Activated T-helper 2 cell treated with anti-CD3 and anti-CD28 coated beads, Interferon-gamma antibody, Interleukin-2, Interleukin-4, amounts not matched to agents 10 μg/mL and 5 μg/mL and 100 μg/mL, durations not matched to agents 14 hours and 24 hours and 36 hours (primary cell): ENCODE measurements at places on chromosomes 2 and 18. TPM values are rescaled to one million over a fixed set of nuclear protein-coding genes. Genes with fewer than 3 reads are reported as not detected.

The GYPC gene
- total RNA-seq = 119 and 128 TPM in 2 replicates

The SLC9A4 gene
- total RNA-seq = 0.09 TPM in 2 replicates

The ATP6V1B1 gene
- total RNA-seq = not detected in 2 replicates

The PDCD1 gene
- 42.0 and 44.7 TPM in 2 replicates for total RNA-seq

The CDK15 gene
- total RNA-seq = not detected in 2 replicates

The ST8SIA5 gene
- total RNA-seq = 0.05 and 0.39 TPM in 2 replicates

The CRIM1 gene
- 12.4 and 12.8 TPM in 2 replicates for total RNA-seq

DNA sequence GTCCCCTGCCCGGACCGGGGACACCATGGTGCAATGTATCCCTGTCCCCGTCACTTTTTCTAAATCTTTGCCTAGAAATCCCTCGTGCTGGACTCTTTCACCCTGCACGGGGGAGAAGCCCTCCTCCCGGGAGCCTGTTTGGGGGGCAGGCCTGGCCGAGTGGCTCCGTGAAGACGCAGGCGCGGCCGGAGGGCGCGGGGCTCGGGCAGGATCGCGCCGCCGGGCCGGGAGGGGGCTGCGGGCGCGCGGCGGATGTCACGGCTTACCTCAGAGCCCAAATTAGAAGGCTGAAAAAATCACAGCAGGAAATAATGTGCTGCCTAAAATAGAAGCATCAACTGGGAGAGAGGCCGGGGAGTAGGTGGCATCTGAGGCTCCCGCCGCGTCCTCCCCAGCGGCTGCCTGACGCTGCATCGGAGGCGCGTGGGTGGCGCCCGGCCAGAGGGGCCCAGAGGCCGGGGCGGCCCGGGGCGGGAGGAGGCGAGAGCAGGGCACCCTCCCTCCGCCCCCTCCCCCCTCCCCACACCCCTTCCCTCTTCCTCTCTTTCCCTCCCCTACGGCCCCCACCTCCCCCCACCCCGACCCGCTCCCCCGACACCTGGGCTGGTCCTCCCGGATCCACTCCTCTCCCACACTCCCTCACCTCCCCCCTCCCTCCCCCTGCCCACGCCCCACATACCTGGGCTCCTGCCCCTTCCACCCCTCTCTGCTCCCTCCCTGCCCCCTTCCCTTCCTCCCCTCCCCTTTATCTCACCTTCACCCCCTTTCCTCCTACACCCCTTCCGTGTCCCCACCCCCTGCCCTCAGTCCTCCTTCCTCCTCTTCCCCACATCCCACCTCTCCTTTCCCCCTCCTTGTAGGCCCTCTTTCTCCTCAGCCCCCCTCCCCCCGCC, 51.9 kb downstream of the SLC4A1AP start:
- DNase-seq = no peak

DNA sequence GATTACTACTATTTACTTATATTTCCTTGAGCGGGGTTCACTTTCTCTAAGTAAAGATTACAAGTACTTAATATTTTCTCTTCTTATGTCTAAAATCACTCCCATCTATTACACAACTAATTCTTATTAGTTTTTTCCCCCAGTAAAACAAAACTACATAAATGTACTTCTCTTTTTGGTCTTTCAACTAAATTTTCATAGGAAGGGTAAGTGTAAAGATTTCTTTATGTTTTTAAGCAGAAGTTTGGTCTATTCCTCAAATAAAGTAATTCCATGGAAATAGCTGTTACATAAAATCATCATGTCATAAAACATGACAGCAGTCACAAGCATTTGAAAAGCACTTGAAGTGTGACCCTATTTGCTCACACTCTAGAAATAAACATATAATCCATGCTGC, 249.0 kb downstream of the ZEB2 start:
- DNase-seq = no peak

GRCh38 chr2:115162494-115163293, 720.3 kb downstream of the DPP10 start:
- no peak for DNase-seq

DNA sequence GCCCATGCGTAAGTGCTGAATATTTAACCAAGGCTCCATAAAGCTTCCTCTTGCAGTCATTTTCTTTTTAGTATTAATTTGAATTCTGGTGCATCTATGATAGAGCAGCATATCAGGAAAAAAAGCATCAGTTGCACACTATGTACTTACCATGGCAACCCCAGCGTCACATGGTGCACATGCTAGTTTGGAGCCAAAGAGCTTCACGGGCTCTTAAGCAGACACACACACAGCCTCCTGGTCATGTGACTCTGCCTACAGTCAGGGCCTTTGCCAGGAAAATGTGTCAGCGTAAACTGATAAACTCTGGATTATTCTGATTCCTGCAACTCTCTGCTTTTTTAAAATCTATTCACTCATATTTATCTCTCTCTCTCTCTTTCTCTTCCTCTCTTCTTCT, 30.2 kb downstream of the NYAP2 start:
- DNase-seq = no peak

- no peak for DNase-seq
These were observed 106.0 kb downstream of the UBR3 start for GRCh38 chr2:169933124-169933711.

DNA sequence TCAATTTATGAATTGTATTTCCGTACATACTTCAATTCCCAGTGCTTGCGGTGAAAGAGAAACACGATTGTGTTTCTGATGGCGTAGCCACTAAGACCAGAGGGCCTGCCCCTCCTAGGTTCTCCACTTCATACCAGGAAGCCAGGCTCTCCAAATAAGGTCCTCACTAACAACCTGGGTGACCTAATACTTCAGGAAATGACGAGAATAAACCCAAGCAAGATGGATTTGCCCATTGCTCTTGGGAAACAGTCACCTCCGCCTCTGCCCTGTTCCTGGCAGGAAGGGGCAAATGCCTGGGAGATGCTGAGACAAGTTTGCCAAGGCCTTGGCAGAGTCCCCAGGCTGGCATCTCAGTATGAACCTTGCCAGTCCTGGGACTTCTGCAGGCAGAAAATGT, 41.8 kb downstream of the TTC32 start:
- no peak for DNase-seq

DNA sequence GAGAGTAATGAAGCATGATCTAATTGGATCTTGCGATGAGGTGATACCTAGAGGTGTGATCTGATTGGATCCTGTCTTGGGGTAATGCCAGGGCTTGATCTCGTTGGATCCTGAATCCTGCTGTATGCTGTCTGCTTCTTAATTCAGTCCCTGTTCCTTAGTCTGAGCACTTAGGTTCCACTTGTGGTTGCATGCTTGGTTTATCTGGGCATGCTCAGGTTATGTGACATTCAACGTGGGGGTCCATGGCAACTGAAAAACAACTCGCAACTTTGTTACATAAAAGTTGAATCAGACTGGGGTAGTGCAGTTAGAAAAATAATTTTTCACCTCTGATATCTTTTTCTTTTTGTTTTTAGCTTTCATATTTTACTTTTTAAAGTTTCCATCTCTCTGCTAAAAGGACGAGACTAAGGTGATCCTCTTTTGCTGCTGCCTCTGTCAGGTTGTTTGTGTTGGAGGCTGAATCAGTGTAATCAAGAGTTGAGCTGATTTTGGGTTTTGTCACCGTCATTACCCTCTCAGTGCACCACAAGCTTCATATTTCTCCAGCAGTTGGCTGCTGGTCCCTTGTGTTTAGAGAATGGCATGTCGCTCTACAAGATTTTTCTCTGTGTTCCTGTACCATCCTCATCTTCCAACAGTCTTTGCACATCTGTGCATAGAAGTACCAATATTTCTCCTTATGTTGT, 67.9 kb downstream of the NCOA1 start:
- DNase-seq = no peak

DNA sequence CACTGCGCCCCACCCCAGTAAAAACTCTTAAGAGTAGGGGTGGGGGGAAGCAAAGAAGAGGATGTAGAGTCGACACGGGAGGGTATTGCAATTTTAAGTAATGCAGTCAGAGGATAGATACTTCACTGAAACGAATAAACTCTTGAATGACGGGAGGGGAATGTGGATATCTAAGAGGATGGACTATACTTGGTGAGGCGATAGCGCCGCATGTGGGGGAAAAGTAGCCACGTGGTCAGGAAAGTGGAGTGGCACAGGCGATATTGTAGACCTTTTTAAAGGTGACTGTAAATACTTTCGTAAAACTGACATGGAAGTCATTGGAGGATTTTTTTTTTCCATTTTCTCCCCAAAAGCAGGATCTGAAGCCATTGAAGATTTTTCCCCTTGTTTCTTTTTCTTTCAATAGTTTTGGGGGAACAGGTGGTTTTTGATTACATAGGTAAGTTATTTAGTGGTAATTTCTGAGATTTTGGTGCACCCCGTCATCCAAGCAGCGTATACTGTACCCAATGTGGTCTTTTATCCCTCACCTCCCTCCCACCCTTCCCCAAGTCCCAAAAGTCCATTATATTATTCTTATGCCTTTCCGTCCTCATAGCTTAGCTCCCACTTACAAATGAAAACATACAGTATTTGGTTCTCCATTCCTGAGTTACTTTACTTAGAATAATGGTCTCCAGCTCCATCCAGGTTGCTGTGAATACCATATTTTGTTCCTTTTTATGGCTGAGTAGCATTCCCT, 13.8 kb downstream of the CLK1 start:
- DNase-seq = no peak
